ENCODE measurements at places on chromosomes 1 and 21.

- DNase-seq, result no peak
Measured at GRCh38 chr1:93347334-93347899, 1.7 kb downstream of the DR1 start.

DNA sequence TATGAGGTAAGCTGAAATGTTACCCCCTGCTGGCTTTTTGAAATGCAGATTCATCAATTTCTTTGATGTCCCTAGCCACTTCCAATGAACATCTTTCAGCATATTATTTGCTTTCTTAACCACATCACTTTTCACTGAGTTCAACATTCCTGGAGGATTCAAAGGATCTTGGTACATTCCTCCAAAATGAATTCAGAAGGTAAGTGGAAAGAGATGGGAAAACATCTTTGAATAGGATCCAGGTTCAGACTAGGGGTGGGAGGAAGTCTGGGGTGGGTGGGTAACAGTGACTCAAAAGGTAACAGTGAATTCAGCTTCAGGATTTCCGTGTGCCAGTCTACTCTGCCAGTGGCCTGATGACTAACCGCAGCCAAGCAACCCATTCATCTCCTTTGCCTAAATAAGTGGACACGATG is 180.7 kb downstream of the ZC3H11B start:
- DNase-seq, result no peak

DNA sequence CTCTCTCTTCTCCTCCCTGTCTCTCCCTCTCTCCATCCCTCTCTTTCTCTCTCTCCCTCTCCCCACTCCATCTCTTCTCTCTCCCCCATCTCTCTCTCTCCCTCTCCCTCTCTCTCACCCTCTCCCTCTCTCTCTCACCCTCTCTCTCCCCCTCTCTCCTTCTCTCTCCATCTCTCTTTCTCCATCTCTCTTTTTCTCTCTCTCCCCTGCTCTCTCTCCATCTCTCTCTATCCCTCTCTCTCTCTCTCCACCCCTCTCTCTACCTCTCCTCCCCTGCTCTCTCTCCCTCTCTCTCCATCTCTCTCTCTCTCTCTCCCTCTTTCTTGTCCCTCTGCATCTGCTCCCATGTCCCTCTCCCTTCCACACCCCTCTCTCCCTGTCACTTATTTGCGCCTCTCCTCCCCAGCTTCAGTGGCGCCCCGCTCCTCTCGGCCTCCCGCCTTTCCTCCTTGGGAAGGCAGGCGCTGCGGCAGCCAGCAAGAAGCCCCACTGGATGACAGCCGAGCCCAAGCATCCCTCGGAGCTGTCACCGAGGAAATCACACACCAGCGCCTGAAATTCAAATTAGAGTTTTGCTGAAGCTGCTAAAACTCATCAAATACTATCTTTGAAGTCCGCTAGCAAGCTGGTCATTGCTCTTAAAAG is 15.3 kb upstream of the EPHA8 start:
- no peak for DNase-seq

- DNase-seq, result no peak
Measured at GRCh38 chr21:25903607-25904006, 168.8 kb downstream of the GABPA start.

DNA sequence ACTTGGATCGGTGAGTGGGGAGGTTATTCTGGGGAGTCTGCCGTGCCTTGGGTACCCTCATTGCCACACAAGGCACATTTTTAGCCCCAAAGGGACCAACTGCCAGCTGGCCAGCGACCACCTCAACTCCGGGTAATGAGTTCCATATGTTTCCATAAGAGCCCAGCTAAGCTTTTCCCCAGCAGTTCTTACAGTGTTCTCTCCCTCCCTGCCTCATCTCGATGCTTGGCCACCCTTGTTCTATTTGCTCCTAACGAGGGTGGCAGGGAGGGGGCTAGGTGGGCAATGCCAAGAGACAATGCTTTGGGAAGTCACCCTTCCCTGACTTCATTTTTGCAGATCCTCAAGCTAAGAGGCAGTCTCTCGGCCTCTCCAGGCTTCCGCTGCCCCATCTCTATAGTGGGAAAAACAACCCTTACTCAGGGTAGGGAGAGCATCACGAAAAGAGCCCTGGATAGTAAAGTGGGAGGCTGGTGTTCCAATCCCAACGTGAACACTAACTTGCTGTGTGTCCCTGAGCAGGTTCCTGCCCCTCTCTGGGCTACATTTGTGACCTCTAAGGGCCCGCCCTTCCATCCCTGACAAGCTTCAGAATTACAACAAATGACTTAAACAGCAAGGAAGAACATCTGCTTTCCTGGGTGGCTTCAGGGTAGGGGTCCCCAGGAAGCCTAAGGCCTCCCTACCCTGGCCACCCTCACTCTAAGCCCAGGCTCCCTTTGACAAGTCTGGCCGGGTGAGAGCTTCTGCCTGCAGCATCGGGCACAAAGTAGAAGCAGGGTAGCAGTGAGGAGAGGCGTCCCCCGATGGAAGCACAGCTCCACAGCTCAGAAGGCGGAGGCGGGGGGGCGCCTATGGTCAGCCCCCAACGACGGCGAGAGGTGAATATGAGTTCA is 5.8 kb downstream of the ID3 start:
- DNase-seq, result peak; percentile 17

- DNase-seq, result no peak
Measured at GRCh38 chr1:22212400-22213233, 69.7 kb upstream of the WNT4 start.

- no peak for DNase-seq
Measured at GRCh38 chr1:247639381-247639981, 34.1 kb downstream of the OR2G3 start.

DNA sequence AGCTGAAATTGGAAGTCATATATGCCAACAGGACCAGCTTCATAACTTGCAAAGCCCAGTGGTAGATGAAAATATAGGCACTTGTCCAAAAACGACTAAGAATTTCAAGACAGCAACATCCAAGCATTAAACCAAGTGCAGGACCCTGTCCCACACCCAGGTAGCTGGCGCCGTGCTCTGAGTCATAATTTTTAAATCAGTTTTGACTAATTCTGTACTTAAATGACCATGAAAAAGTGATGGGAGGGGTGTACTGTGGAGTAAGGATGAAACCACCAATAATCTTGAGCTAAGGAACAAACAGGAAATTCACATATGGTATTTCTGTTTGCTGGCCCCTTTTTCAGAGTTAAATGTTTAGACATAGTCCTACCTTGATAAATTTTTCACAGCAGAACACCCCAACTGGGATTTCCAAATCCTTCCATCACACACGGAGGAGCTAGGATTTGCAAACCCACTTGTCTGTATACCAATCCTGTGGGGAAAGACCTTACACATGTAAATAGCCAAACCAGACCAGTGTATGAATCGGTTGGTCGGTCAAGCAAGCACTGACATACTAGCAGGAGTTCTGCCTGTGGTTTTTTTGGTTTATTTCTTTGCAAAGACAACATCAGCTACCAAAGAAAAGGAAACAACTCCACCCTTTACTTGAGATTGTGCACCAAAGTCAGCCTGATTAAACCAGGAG is 235.7 kb upstream of the RAB4A start:
- peak; percentile 43 for DNase-seq

- peak; percentile 49 for DNase-seq
Measured at GRCh38 chr21:45248893-45249381, 38.8 kb downstream of the POFUT2 start.

DNA sequence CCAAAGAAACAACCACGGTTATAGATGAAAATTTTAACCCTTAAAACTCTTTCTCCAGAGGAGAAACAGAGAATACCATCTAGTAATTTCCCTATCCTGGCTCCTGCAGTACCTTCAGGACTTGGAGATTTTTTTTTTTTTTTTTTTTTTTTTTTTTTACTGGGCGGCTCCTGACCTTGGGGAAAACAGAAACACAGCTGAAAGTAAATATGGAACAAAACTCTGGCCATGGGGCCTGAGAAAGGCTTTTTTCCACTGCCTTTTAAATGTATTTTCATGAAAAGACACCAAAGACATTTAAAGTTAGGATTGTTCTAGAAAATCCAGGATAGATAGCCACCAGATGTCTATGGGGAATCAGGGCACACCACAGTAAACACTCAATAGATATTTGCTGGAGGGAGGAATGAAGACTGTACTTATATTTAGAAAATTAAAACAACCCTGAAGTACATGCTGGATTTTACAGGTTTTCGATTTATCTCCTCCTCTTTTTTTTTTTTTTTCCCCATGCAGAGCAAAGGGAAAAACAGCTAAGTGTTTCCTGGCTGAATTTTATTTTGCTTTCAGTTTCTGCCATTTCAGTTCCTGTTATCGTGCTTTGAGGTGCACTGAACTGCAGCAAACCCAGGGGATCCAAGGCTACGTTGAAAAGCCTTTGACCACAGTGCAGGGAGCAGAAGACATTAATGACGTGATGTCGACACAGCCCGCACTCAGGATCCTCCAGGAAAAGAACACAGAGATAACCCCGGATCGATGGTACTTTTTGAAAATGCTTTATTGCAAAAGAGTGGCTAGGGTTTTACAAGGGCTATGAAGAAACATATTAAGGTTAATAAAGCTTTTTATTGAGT is 35.7 kb upstream of the CNN3 start:
- DNase-seq, result no peak

Measured in BE2C (cell line).